ENCODE measurements at places on chromosomes 3 and 15.

- no peak for DNase-seq
Observed at GRCh38 chr15:82871832-82872484, 62.5 kb downstream of the WHAMM start.

- no peak for DNase-seq
Observed at GRCh38 chr3:149678351-149678950, 20.6 kb upstream of the WWTR1 start.

- no peak for DNase-seq
Observed at GRCh38 chr3:22147161-22147560, 396.2 kb upstream of the ZNF385D start.

GRCh38 chr3:73383470-73384049 lies 241.2 kb downstream of the PDZRN3 start:
- DNase-seq, result no peak

DNA sequence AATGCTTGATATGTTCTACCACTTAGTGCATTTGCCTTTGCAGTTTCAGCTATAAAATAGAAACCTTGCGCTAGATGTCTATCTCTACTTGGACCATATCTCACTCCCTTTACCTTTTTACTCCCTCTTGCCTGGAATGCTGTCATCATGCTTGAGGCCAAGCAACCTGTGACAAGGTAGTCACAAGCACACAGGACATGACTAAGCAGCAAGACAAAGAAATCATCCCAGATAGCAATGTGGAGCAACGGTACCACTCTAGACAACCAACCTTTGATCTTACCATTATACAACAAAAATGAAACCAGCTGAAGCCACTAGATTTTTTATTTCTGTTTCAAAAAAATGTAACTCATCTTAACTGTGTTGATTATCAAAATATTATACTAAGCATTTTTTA lies 50.5 kb upstream of the SPSB4 start:
- DNase-seq, result no peak

GRCh38 chr3:128702391-128702790 lies 23.6 kb upstream of the RAB7A start:
- DNase-seq, result no peak

DNA sequence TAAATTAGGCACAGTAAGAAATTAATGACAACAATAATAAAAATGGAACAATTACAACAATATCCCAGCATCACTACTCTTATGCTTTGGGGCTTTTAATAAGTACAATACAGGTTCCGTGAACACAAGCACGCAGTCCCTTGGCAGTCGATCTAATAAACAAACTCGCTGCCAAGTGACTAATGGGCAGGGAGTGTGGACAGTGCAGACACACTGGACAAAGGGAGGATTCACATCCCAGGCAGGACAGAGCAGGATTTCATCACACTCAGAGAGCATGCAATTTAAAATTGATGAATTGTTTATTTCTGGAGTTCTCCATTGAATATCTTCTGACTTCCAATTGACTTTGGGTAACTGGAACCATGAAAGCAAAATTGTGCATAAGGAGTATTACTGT lies 524.1 kb upstream of the CFAP20DC start:
- no peak for DNase-seq

DNA sequence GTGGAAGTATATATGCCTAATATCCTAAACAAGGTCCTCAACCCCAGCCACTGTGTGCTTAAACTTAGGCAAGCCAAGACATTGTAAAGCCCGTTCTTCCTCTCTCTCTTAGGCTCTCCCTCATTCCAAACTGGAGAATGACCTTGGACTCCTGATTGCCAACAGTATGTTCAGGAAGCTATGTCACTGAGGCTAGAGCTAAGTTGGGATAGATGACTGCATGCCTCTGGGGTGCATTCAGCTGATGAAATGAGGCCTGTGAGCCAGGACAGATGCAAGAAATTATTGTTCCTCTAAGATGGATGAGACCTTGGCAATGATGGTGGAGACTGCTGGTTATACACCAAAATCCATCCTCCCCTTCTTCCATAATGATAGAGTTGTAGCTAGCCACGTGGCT lies 27.9 kb upstream of the TBC1D21 start:
- DNase-seq, result no peak

- DNase-seq, result no peak
Observed at GRCh38 chr3:4571690-4572334, 78.7 kb downstream of the ITPR1 start.

DNA sequence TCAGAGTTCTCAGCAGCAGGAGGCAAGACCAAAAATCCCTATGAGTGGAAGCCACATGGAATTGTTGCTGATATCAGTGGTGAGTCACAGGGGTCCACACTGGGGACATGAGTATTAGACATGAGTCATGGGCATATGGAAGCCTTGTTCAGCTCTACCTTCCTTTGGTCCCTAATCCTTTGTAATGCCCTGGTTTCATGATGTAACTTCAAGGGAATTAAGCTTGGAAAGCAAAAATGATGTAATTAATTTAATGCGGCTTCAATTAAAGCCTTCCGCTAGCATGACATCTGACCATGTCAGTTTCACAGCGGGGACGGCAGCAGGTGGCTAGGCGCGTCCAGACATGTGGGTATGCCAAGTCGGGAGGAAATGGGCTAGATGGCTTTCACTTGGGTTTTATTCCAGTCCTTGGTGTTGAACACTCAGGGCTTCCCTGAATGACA lies 176.1 kb upstream of the RGMA start:
- DNase-seq, result no peak

GRCh38 chr3:171632766-171633165 lies 172.6 kb upstream of the TNIK start:
- DNase-seq, result no peak

DNA sequence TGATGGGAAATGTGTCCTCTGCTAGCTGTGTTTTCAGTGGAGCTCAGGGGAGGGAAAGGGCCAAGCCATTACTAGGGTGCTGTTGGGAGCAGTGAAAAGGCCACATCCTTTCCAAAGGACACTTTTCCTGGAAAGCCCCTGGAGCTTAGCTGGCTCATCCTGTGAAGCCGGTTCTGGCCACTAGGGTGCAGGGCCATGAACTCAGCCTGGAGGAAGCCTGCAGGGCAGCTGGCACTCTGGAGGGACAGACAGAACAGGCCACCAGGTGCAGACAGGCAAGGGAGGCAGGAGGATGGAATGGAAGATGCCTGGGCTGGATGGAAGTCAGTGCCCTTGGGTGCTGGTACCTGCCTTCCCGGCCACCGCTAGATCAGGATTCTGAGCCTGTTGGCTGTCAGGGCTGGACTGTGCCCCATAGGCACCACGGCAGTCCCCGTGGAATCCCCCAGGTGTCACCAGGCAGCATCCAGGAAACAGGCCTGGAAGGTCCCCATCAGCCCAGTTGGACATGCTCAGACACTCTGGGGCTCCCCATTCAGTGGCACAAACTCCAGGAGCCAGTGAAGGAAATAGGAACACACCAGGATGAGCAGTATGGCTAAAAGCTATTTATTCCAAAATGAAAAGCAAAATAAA lies 76.2 kb upstream of the C2CD4B start:
- DNase-seq, result no peak

DNA sequence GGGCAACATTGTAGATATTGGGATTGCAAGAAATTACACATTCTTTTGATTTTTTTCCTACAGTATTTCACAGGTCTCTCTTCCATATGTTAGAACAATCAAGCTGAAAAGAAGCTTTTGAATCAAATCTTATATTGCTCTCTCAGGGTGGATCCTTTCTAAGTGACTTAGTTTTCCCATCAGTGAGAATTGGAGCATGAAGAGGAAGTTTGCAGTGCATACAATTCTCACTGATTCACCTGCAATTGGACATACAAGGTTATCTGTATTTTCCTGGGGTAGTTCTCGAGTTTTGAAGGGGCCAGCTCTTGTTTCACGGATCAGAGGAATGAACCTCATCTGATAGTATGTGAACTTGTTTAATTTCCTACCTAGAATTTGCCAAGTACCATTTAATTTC lies 150.8 kb downstream of the PEX5L start:
- DNase-seq, result no peak

DNA sequence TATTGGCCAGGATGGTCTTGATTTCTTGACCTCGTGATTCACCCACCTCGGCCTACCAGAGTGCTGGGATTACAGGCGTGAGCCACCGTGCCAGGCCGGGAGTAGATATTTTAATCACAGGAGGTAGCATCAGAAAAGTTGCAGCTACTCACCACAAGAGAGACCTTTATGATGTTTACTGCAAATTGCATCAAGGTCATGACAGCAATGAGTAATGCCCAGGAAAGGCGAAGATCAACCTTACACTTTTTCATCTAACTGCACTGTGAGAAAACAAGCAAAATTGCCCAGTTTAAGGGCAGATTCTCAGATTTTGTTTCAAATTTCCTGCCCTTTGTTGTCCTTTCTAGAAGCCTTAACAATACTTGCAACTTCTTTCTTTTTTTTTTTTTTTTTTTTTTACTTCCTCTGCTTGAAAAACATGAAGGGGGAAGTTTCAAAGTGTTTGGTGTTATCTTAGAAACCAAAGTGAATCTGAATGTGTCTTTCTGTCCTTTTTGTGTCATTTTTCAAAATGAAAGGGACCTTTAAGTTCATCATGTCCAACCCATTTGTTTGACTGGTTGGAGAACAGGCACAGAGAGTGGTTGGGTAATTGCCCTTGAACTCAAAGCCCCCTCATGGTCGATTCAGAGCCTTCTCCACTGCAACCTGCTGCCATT lies 25.0 kb downstream of the TGFBR2 start:
- no peak for DNase-seq

DNA sequence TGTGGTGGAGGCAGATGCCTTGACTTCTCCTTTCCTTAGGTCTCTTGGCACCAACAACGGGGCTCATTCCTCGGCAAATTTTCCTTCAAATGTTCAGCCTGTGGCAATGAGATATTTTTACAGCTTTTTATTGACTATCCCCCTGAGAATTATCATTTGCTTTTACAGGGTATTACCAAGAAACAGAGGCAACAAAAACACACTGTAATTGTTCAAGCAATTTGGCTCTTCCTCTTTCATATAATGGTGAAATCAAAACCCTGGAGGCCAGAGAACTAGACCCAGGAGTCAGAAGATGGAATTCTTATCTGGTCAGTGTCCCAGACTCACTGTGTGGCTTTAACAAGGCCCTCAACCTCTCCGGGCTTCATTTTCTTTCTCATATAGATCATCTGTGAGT lies 40.1 kb downstream of the TRIM42 start:
- no peak for DNase-seq

GRCh38 chr15:91135201-91136130 lies 35.4 kb downstream of the SV2B start:
- no peak for DNase-seq

DNA sequence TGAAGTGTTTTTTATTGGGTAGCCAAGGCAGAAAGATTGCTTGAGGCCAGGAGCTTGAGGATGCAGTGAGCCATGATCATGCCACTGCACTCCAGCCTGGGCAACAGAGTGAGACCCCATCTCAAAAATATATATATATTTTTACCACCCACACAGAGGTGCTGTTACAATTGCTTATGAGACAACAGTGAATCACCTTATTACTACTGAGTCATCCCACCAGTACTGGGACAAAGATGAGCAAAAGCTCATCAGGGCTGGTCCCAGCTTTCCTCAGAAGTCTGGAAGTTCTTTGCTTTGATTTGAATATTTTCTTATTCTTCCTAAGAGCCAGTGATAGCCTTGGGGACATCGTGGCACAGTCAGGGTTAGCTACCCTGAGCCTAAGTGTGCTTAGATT lies 207.7 kb downstream of the SOX2 start:
- no peak for DNase-seq

- no peak for DNase-seq
Observed at GRCh38 chr3:172989373-172989772, 151.7 kb downstream of the SPATA16 start.

DNA sequence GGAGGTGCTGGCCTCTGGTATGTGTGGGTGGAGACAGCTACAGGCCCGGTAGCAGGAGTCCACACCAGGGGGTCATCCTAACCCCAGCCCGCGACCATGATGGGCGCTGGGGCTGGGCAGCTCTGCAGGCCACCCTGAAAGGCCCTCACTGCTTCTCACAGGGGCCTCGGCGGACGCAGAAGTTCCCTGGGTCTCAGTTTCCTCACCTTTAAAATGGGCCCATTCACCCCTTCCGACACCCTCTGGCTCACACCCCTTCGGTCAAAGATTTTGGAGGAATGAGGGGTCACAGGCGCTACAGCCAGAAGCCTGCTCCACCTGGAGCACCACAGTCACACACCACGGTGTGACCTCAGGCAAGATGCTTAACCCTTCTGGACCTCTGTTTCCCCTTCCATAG lies 8.0 kb downstream of the PLXND1 start:
- DNase-seq, result no peak

DNA sequence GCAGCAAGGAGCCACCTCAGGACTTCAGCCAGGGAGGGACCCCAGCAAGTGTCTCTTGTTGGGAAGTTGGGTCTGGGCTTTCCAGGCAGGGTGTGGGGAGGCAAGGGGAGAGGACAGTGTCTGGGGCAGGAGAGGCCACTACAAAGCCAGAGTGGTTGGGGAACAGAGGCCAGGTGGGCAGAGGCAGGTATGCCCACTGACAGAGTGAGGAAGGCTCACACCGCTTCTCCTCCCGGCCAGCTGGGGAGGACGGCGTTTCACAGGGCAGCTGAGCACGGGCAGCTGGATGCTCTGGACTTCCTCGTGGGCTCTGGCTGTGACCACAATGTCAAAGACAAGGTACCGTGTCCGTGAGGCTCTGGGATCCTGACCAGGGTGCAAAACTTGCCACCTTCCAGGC lies 15.0 kb downstream of the ANKDD1A start:
- DNase-seq, result no peak

DNA sequence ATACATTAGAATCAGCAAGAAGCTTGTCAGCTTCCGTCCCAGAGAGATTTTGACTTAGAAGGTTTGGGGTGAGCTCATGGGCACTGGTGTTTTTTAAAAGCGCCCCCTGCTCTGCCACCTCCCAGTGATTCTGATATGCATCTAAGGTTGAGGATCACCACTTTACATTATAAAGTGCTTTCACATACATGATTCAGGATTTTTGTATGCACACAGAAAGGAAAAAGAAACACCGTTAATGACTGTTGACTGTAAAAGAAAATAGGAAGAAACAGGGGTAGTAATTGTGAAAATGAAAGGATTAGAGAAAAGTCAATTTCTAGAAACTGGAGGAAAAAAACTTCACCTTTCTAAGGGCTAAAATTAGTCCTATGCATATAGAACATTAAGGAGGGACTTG lies 104.9 kb upstream of the ZBED2 start:
- no peak for DNase-seq

- DNase-seq, result no peak
Observed at GRCh38 chr3:42176242-42177034, 85.3 kb downstream of the TRAK1 start.

DNA sequence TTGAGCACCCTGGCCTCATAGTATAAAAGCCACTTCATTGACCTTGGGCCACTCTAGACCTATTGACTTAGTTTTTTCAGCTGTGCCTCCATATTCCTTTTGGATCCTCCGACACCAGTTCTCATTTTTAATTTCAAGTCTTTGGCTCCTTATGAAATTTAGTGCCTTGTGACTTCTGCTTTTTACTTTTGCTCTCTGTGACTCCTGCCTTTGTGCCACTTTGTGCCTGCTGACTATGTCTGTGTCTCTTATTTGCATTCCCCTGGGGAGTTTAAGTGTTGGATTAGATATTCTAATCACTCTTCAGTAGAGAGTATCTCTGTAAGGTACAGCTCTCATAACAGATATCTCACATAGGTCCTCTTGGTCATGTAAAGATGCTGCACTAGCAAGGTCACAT lies 39.6 kb upstream of the GPR149 start:
- DNase-seq, result no peak

GRCh38 chr15:39417366-39418134 lies 163.3 kb upstream of the THBS1 start:
- no peak for DNase-seq

- DNase-seq, result no peak
Observed at GRCh38 chr3:127908951-127909350, 6.1 kb upstream of the KBTBD12 start.

- no peak for DNase-seq
Observed at GRCh38 chr15:62549345-62549970, 384.4 kb upstream of the C2CD4B start.

- no peak for DNase-seq
Observed at GRCh38 chr3:131082871-131083863, 56.5 kb downstream of the NEK11 start.
